ENCODE measurements at places on chromosomes 5 and 9.

- no peak for DNase-seq
Observed at GRCh38 chr9:18692268-18692667, 218.3 kb downstream of the ADAMTSL1 start.

DNA sequence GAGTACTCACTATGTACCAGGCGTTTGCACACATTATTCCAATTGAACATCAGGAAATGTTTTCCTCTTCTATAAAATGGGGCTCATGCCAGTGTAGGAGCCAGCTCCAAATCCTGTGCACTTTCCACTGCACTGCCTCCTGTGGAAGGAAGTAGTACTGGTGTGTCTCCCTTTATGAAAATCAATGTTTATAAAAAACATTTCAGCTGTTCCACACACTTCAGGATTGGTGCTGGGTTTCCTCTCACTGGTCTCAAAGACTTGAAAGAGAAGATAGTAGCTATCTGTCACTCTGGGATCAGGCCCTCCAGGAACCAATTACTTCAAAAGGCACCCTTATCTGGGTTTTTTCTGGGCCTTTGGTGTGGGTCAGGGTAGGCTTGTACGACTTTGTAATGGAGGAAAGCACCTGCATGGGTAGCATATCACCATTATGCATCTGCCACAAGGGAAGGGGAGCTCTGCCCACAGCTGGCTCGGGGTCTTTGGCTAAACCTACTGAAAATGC is 32.5 kb downstream of the RAB14 start:
- no peak for DNase-seq

DNA sequence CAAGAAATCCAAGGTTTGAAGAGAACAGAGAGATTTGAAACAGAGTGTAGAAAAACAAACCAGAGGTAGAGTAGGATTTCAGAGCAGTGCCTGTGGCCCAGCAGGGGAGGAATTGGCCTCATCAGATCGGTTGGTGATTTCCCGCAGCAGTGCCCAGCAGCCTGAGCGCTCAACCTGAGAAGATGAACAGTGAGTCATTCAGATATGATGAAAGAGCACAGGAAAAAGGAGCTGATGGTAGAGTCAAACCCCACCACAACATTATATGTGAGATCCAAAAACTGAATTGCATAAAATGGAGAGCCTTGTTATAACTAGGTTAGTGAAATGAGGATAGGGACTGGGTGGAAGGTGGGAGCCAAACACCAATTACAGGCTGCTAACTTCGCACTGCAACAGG is 248.9 kb downstream of the PIK3R1 start:
- no peak for DNase-seq

DNA sequence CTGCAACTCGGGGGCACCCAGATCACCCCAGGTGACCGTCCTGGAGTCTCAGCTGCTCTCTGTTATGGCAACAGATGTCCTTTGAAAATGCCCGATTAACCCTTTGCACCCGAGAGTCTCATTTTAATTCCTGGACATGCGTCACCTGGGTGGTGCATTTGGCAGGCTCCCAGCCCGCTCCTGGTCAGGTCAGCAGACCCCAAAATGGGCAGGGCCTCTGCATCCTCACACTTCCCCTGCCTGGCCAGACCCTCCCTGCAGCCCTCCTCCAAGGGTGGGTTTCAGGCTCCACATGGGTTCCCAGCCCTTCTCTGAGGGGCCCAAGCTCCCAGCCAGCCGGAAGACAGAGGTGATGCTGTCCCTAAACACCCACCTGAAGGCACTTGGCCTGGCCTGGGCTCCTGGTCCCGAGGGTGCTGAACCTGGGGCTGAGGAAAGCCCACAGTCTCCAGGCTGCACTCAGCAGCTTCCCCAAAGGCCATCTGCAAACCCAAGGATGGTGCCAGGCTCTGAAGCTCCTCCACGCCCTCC is 69.4 kb downstream of the PSMB7 start:
- DNase-seq = no peak

- no peak for DNase-seq
Observed at GRCh38 chr5:135318037-135318436, 81.0 kb downstream of the MACROH2A1 start.

DNA sequence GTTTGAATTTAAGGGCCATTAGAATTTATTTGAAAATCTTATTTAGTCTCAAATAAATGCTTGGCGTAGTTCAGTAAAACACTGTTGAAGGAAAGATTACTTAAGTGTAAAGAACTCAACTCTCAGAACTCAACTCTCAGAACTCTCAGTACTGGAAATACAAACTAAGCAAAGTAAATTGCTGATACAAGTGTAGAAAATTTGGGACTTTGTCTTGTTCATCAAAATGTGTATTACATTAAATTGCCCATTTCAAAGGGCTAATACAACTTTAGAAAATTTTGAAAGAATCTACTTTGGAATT is 99.4 kb downstream of the CSNK1G3 start:
- DNase-seq = no peak

GRCh38 chr9:133428617-133429101 is 6.5 kb downstream of the ADAMTS13 start:
- no peak for DNase-seq

- DNase-seq = no peak
Observed at GRCh38 chr5:134874831-134875655, 872 bp downstream of the TXNDC15 start.

DNA sequence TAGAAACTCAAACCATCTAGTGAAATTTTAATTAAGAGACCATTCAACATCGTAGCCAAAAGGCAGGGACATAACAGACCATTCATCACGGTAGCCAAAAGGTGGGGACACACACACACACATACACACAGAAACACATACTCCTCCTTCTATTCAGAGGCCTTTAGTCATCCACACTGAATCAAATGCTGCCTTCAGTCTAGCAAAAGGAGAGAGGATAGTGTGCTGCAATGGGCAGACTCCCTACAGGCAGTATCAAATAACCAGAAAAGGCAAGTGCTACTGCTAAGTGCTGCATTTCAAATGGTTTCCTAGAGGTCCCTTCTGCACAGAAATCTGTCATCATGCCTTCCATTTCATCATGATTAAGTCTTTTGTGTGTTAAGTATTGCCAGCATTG is 303.9 kb downstream of the TRIM32 start:
- DNase-seq = no peak

- DNase-seq = no peak
Observed at GRCh38 chr5:126492939-126493338, 69.7 kb downstream of the GRAMD2B start.

DNA sequence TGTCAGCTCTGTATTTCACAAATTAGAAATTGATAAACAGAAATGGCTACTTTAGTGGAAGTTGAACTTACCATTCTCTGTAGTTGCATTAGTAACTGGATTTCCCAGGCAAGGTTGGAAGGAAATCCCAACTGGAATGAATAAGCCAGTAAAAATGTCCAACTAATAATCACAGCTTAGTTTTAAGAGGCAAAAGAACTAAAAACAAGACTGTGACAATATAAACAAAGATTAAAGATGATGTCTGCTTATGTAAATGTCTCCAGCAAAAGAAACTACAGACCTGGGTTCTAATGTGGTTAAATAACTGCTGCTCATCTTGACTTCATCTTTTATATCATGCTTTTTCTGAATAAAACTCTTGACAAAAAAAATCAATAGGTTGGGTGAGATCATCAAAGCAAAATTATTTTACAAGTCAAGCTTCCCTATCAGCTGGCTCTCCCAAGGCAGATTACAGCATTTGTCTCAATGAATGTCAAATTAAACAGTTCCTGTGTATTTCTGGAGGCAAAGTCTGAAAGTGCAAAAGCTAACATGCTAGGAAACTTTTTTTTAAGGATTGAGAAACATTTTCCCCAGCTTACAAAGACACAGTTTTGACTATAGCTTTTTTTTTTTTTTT is 62.3 kb upstream of the HMHB1 start:
- no peak for DNase-seq

DNA sequence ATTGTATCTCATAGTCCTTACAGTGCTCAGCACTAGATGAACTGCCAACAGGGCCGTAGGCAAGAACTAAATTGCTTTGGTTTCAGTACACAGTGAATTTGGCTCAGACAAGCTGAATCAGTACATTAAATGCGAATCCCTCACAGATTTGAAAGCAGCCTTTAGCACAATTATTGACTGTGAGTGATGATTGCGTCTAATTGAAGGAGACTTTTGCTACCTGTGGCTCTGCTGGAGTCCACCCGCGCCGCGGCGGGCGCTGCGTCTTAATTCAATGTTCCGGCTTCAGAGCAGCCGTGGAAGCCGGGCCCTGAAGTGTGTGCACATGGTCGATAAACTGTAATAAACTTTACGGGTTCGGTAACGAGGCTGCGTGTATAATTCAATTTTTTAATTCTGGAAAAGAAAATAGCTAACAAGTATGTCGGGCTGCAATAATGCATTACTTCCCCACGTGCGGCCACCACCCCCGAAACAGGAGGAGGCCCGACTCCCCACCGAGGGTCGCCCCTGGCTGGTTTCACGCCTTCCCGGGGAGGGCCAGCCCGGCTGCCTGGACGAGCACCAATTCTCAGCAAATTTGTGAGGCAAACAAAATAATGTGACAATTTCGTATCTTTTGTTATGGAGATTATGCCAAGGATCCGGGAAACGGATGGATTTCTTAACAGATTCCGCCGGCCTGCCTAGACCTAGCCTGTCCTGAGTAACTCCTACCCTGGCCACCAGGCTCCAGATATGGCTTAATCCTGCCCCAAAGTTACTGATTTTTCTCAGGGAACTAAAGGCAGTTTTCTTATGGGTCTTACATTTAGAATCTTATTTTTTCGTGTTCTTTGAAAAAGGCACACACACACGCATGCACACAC is 269.4 kb upstream of the IRX1 start:
- DNase-seq = no peak

- no peak for DNase-seq
Observed at GRCh38 chr5:80962630-80963520, 2.7 kb downstream of the RASGRF2 start.

- DNase-seq = no peak
Observed at GRCh38 chr5:138719811-138720210, 33.4 kb upstream of the CTNNA1 start.

- DNase-seq = no peak
Observed at GRCh38 chr9:107638521-107639310, 149.1 kb upstream of the KLF4 start.

DNA sequence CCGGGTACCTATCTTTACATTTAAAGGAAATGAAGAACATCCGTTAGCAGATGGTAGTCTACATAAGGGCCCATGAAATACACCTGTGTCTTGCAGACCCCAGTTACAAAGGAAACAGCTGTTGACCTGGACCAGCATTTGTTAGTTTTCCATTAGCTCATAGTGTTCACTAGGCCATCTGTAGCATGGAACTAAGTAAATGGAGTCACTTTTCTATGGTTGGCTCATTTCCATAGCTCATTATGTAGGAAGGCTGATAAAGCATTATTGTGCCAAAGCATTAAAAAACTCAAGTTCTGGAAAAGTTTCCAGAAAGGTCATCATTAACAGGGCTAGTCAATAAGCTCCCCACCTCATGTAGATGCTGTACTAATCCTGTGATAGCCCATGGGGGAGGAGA is 62.1 kb downstream of the PCSK1 start:
- no peak for DNase-seq

- DNase-seq = no peak
Observed at GRCh38 chr5:112533362-112533761, 114.3 kb upstream of the EPB41L4A start.

DNA sequence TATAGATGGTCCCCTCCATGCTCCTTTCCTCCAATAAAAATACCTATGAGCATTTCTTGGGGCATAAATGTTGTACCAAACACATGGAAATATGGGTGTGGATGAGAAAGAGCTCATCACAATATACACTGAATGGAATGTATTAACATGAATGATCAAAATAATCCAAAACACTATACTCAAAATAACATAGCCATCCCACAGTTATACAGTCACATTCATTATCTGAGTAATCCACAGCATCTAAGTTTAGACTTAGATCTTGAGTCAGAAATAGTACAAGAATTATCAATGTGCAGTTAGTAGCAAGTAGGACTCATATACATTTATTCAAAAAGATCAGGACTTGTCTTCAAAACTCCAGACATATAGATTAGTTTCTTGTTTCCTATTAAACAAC is 175.2 kb upstream of the NREP start:
- no peak for DNase-seq

- no peak for DNase-seq
Observed at GRCh38 chr5:113232221-113232620, 202.6 kb downstream of the TSSK1B start.

- no peak for DNase-seq
Observed at GRCh38 chr5:131634666-131634995, 398 bp downstream of the RAPGEF6 start.

- DNase-seq = no peak
Observed at GRCh38 chr9:74951725-74952151, 974 bp downstream of the C9orf40 start.

- DNase-seq = no peak
Observed at GRCh38 chr5:4375640-4376039, 764.5 kb upstream of the ADAMTS16 start.

DNA sequence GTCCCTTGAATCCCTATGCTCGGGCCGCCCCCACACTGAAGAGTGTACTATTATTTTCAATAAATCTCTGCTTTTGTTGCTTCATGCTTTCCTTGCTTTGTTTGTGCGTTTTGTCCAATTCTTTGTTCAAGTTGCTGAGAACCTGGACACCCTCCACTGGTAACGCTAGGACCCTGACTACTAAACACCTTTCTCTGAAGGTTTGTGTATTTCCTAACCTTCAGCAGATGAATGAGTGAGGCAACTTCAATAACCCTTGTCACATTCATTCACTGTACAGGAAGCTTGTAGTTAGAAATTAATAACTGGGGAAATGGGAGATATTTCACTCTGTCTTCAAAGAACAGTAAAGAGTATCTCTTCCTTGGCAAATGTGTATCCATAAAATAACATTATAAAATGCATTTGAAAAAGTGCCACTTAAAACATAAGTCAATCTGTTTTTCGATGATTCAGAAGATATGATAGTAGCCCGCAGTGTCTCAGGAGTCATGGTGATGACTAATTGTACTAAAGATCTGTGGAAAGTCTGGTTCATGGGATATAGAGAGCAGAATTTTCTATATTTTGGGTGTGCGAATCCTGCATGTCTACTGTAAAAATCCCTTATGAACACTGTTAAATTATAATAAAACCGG is 43.2 kb upstream of the ANKH start:
- DNase-seq = no peak

Data from LNCaP clone FGC (cell line).